GM04504 (cell line): ENCODE measurements at places on chromosomes 4 and X.

GRCh38 chrX:150482537-150483206 is 85.7 kb upstream of the MTM1 start:
- no peak for DNase-seq

DNA sequence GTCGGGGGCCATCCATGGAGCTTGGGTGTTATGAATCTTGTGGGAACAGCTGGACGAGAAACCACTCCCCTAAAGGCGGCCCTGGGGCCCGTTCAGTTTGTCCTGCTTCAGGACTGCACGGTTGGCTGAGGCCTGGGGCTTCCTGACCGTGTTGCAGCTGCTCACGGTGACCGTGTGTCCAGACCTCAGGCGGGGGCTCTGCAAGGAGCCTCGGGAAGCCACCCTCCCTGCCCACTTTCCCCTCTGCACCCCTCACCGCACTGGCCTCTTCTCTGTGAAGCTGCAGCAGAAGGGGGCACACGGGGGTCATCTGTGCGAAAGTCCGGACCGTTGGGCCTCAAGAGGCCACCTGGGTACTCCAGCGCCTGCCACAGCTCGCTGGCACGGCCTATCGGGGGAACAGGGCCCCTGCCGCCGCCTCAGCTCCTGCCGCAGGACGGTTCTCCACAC is 29.4 kb downstream of the UVSSA start:
- no peak for DNase-seq

- no peak for DNase-seq
Measured at GRCh38 chrX:1451661-1452515, 821 bp downstream of the ASMTL start.

- no peak for DNase-seq
Measured at GRCh38 chrX:30981968-30982367, 89.9 kb downstream of the FTHL17 start.

GRCh38 chr4:1232661-1233621 is 16.0 kb downstream of the CTBP1 start:
- no peak for DNase-seq

- no peak for DNase-seq
Measured at GRCh38 chr4:143587703-143588102, 74.2 kb downstream of the SMARCA5 start.

GRCh38 chrX:29640106-29640505 is 575.3 kb upstream of the MAGEB2 start:
- DNase-seq = no peak

GRCh38 chr4:118954246-118954645 is 65.6 kb downstream of the SYNPO2 start:
- no peak for DNase-seq

- no peak for DNase-seq
Measured at GRCh38 chr4:82069883-82070638, 303.7 kb downstream of the HNRNPD start.

- DNase-seq = no peak
Measured at GRCh38 chr4:3283916-3284315, 8.9 kb upstream of the RGS12 start.

DNA sequence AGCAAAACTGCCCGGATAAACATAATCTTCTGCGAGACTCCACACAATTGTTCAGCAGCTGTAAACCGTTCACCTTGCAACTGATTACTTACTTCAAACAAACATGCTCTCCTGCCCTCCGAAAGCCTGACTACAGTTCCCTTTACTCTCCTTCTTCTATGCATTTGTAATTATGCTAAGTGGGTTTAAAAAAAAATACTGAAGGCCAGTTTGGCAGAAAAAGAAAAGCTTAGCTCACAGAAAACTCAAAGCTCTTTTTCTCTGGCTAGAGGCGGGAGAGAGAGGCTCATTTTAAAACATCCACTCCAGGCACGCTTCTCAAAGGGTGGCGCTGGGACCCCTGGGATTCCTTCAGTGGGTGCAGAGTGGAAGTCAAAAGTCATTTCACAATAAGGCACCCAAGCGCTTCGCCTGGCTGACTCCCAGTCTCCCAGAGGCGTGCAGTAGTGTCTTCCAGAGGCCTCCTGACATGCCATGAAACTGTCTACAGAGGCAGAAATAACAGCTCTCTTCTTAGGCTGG is 1.9 kb downstream of the DHRSX start:
- no peak for DNase-seq

GRCh38 chr4:108980455-108981239 is 217.8 kb upstream of the ETNPPL start:
- no peak for DNase-seq

GRCh38 chr4:67580577-67580976 is 22.1 kb downstream of the STAP1 start:
- no peak for DNase-seq

DNA sequence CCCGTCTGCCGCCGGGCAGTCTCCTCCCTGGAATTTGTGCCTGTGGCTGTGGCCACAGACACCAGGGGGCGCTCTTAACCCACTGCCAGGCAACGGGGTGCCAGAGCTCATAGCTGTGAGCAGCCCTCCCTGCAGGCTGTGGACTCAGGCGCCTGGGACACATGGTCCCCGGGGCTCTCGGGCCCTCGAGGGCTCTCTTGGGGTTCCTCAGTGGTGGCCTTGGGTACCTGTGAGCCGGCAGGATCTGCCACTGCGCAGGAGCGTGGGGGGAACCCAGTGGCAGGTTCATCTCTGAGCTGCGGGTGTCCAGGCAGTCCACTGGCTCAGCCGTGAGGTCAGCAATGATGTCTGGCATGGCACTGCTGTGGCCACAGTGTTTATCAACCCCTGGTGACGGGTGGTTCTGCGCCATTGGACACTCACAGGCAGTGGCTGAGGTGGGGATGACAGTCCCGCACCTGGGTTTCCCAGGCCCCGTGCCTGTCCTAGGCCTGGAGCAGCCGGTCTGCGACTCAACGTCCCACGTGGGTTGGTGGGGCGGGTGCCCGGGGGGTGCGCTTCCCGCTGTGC is 37.2 kb downstream of the PCGF3 start:
- no peak for DNase-seq

GRCh38 chr4:98068495-98068894 is 74.8 kb downstream of the STPG2 start:
- DNase-seq = no peak

DNA sequence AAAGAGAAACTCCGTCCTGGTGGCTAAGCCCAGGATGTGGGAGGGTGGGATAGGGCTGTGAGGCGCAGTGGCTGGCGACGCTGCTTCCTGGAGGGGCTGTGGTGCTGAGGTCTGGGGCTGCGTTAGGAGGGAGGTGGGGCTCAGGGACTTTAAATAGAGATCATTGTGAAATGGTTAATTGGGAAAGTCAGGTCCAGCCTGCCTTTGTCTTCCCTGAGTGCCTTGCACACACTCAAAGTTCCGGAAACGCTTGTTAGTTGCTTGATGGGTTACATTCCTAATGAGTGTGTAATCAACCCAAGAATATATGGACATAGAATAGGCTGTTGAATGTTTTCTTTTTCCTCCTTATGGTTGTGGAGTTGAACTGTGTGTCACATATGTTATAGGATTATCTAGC is 55.7 kb upstream of the CLDN34 start:
- no peak for DNase-seq

DNA sequence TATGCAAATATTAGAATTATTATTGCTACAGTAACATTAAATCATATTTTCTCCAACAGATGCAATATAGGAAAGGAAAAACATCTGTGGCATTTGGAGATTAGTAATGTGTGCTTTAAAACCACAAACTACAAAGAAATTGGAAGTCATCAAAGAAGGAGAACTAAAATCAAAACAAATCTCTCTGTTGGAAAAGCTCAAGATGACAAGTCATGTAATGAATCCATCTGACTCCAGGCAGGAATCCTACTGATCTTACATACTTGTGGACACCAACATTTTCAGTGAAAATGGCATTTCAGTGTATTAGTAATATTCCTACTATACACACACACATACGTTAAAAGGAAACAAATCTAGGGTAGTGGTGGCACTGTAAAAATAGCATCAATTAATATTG is 98.2 kb downstream of the SLC39A8 start:
- DNase-seq = no peak

DNA sequence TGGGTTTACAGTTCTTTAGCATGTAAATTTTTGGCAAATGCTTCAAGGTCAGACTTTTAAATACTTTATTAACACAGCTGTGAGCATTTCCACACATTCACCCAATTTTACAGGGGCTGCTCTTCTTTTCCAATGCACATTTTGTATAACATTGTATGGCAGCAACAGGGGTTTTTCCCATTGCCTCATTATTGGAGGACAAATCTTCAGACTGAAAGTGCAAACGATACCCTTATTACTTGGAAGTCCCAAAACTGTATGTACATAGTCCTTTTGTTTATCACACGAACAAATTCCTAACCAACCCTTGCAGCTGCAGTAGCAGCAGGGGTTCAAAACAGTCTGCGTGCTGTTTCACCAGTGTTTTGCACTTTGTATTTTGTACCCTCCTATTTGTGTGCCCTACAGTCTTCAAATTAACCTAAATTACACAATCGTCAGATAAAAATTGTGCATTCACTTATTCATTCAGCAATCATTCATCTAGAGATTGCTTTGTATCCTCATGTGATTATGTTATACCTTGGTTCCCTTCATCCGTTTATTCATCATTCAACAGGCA is 330.7 kb upstream of the RASGEF1B start:
- no peak for DNase-seq

DNA sequence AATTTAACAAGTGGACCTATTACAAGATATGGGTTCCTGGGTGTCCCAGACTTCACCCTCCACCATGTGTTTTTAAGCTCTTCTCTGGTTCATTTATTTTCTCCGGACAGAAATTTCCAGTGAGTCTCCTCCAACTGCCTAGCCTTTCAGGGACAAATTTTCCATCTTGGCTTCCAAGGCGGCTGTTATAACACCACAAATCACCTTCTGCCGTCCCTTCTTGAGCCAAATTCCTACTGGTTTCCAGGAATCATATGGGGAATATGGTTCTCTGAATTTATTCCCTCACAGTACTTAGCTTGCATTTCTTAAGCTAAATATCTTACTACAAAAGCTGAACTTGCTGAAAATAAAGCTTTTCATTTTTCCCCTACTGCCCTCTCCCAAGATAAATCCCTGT is 18.8 kb downstream of the NEXMIF start:
- no peak for DNase-seq

DNA sequence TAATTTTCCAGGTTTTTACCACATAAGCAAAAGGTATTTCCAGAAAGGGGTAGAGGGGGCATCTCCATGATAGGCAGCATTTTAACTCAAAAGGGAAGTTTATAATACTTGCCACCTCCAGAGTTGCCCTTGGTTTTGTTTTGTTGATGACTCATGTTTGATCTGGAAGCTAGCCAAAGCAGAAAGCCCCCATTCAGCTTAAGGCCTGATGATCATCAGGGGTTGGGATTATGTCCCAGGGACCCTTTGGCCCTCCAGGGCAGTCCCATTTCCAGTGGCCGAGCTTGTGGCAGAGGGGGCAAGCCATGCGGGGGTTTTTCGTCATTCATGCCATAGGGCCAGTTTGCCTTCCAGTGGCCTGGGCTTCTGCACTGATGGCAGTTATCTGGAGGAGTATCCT is 143.0 kb upstream of the PLAC1 start:
- DNase-seq = no peak

GRCh38 chr4:25926462-25926861 is 12.4 kb downstream of the SMIM20 start:
- DNase-seq = no peak

DNA sequence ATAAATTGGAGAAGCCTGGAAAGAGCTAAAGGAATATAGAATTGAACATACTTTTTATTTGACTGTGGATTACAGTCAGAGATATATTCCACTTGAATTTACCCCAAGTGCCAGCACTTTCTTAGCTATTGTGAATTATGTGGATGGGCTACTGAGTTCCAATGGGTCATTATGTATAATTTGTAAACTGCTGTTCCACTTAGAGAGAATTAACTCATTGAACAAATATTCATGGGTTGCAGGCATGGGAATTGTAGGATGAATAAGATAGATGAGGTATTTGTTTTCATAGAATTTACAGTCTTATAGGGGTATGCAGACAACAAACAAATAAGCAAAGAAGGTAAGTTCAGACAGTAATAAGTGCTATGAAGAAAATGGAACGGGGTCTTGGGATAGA is 195.7 kb downstream of the SHROOM3 start:
- DNase-seq = no peak

GRCh38 chr4:89247951-89248350 is 59.6 kb downstream of the GPRIN3 start:
- DNase-seq = no peak

- DNase-seq = no peak
Measured at GRCh38 chr4:8502836-8503585, 62.4 kb downstream of the TRMT44 start.

DNA sequence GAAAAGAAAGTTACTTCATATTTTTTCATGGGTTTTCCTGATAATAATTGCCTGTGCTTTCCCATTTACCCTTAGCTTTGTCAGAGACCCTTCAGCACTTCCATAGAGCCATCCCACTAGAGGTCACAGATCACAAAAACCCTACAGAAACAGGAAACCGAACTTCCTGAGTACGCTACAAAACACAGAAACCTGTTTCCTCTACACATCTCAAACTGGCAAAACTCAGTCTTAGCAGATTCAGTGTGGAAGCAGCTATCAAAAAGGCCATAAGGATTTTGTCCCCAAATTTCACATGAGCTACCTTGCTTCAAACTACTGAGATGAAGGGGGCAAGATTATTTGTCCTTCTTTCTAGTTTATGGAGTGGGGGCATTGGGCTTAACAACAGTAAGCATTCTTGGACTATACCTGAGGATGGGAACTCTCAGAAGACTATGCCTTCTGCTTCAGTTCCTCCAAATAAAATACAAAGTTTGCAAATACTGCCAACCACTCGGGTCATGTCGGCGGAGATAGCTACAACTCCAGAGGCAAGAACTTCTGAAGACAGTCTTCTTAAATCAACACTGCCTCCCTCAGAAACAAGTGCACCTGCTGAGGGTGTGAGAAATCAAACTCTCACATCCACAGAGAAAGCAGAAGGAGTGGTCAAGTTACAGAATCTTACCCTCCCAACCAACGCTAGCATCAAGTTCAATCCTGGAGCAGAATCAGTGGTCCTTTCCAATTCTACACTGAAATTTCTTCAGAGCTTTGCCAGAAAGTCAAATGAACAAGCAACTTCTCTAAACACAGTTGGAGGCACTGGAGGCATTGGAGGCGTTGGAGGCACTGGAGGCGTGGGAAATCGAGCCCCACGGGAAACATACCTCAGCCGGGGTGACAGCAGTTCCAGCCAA is at the start of gene MMRN1:
TSS of gene MMRN1 (plus strand) at position 206 of the 902 bp plus-strand sequence. CDS start at position 324, 118 bp downstream.
- DNase-seq = no peak

DNA sequence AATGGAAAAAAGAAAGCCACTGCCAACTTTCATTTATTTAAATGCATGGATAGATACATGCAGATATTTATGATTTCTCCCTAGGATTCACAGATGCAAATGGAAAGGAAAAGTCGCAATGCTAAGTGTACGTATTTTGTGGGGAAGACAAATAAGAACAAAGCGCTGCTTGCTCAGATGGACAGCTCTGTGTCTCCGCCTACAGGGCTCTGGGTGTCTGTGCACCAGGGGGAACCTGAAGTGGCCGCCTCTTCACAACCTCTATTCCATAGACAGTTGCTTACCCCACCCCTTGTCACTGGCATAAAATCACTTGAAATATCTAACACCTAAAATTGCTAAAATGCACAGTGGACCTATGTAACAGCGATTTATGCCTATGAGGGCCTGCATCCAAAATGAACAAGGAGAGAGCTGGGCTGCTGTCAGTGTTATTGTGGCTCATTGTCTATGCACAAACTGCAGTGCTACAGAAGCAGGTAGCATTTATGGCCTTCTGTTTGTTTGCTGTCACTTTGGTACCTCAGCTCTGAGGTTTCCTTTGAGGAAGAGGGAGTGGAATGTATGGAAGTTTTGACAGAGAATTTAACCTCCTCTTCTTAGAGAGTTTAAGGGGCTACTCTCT is 58.6 kb upstream of the PAGE1 start:
- DNase-seq = no peak

- DNase-seq = no peak
Measured at GRCh38 chr4:10781805-10782204, 97.2 kb upstream of the CLNK start.
